Stimulated activated CD4-positive, alpha-beta T cell treated with anti-CD3 and anti-CD28 coated beads, Interleukin-15, amount 100 ng/mL, for 1 hour (primary cell): ENCODE measurements at places on chromosomes 3 and 15.

GRCh38 chr15:86082619-86083380 is 3.1 kb downstream of the AGBL1 start:
- no peak for DNase-seq

DNA sequence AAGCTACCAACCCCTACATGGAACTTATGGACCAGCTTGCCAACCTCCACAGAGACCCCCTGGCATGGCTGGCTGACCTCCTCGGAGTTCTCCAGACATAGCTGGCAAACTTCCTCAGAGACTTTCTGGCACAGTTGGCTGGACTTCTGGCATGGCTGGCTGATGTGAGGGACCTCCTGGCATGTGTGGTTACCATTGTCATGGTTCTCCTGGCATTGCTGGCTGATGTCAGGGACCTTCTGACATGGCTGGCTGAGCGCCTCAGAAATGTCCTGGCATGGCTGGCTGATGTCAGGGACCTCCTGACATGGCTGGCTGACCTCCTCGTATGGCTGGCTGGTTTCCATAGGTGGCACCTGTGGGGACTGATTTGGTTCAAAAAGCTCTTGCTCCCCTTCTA is 17.5 kb downstream of the MAP1A start:
- DNase-seq = no peak

GRCh38 chr3:123188058-123188457 is 13.7 kb upstream of the SEC22A start:
- DNase-seq = no peak

- no peak for DNase-seq
Measured at GRCh38 chr3:188041895-188042294, 112.1 kb upstream of the LPP start.

- no peak for DNase-seq
Measured at GRCh38 chr3:119536757-119537156, 22.7 kb downstream of the CD80 start.

DNA sequence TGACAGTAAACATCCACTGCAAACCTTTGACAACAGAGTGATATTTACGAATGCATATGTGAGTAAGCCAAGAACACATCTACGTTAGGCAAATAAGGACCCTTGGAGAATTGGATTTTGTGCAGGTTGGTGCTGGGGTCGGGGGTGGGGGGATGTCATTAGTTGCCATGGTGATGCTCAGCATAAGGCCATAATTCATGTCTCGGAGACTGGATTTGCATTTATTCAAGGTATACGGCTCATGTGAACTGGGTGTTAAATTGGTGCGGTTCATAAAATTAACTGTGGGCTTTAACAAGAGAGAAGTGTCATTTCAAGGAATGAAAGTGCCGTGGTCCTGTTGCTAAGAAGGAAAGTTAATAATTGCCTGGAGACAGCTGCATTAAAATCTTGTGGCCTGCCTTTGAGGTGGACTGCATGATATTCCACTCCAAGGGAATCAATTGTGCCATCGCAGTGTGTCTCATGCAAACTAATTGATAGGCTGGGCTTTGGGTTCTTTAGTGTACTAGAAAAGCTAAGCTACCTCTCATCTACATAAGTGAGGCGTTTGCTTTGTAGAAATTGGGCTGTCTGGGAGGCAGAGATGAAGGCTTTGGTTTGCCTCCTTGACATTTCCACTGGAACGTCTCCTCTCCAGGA is 228.9 kb upstream of the FEZF2 start:
- no peak for DNase-seq

DNA sequence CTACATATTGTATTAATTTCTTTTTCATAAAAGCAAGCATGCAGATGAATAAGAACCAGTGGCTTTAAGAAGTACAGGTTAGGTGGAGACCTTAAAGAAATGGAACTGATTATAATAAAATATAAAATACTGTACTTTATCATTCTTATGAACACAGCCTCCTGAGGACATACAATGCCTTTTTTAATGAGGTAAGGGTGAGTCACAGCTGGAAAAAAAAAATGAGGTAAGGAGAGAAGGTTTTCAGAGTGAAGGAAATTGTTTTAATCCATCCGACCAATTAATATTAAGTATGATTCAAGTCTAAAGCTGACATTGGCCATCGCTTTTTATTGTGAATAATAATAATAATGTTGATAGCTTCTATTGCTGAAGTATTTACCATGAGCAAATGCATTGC is 170.3 kb upstream of the SOX2 start:
- no peak for DNase-seq

DNA sequence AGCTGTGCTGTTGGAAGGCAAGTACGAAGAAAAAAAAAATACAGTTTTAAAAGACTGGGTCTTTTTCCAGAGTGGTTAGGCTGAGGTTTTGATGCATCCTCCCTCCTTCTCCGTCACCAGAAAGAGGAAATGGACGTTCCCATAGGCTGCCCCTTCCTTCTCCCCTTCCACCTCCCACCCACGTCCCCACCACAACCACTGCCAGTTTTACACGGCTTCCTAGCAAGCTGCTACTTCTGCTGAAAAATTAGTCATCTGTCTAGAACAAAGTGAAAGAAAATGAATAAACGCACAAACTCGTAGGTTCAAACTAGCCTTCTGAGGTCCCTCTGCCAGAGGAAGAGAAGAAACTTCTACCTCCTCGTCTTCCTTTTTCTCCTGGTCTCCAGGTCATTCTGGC is 71.6 kb upstream of the RPL35A start:
- no peak for DNase-seq

- no peak for DNase-seq
Measured at GRCh38 chr15:60135961-60136360, 131.8 kb downstream of the FOXB1 start.

- DNase-seq = no peak
Measured at GRCh38 chr3:156612903-156613302, 58.0 kb upstream of the SSR3 start.

- DNase-seq = peak; percentile 12
Measured at GRCh38 chr15:64333986-64334929, 21.7 kb downstream of the CSNK1G1 start.
